Stimulated activated CD8-positive, alpha-beta memory T cell treated with anti-CD3 and anti-CD28 coated beads, Interleukin-12 subunit alpha, Interleukin-12 subunit beta, amount 100 ng/mL, for 1 hour (primary cell): ENCODE measurements at places on chromosomes 6 and 20.

DNA sequence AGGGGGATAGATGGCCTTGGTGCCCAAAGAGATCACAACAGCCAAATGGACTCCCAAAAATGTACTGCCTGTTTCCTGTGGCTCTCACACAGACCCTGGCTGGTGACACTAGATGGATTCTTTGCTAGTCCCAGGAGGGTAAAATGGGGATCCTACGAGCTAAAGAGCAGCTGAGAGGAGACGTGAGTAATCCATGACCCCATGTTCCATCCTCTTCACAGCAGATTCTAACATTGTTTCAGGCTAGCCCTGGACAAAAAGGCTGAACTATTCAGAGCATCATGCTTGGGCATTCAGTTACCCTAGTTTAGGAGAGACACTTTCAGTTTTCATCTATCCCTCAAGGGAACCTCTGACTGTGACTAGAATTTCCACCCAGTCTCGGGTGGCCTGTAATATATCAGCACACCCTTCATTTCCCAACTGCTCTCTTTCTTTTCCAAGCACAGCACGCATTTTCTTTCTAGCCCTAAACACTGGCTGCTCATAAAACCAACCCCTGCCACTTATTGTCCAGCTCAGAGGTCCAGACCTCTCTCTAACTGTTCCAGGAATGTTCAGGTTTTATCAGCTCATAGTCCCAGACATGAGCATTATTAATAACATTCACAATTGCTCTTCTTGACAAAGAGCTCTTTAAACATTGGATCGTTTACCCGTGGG is 48.5 kb downstream of the SLC22A1 start:
- no peak for DNase-seq

- DNase-seq: no peak
Measured at GRCh38 chr6:149851461-149852110, 12.6 kb downstream of the LRP11 start.

DNA sequence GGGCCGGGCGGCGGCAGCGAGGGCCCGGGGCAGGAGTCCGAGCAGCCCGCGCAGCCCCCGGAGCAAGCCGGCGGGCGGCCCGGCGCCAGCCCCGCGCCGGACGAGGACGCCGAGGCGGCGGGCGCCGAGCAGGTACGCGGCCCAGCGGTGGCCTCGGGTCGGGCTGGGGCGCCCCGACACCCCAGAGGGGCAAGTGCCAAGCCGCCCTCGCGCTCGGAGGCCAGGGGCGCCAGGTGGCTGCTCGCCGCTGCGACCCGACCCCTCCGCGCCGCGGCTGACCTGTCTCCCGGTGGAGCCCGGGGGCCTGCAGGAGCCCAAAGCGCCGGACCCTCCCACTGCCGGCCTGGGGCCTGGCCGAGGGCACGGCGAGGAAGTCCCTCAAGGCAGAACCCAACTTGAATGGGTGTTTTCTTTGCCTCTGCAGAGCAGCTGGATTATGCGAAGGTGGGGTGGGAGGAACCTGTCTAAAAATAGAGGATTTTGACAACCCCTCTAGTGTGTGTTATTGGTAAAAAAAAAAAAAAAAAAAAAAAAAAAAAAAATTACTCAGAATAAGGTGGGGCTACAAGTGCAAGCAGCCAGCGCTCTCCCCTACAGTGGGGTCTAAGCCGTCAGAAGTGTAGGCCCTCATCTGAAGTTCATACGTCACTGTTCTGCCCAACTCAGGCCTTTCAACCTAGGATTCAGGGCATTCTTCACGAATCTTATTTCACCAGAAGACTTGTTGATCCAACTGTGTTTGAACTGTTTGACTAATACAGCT is 609 bp downstream of the OGFRL1 start:
- no peak for DNase-seq

GRCh38 chr6:38571721-38572120 is 68.0 kb downstream of the BTBD9 start:
- DNase-seq: no peak

DNA sequence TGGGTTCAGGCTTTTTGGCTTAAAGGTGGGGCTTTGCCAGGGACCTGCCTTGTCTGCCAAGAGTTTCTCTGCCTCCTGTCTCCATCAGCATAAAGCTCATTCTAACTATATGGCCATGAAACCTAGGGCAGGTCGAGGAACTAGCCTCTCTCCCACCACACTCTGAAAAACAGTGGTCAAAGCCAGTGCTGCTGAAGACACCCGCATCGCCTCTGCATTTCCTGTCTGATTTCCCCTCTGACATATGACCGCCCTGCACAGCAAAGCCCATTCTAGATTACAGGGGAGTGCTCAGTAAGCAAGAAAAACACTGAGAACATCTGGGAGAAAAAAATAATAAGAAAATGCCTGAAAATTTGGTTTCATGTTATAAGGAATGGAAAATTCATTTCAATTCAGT is 573.6 kb downstream of the PRKN start:
- DNase-seq: no peak

- DNase-seq: no peak
Measured at GRCh38 chr6:149080511-149080910, 237.0 kb upstream of the TAB2 start.

GRCh38 chr6:41780551-41781365 is at the start of gene PRICKLE4:
Gene PRICKLE4, plus strand, starts transcription at chr6:41780782. Its CDS starts 2,692 bp downstream, at chr6:41783474.
- no peak for DNase-seq

- no peak for DNase-seq
Measured at GRCh38 chr6:121691126-121691551, 255.7 kb downstream of the GJA1 start.

GRCh38 chr20:19996917-19997316 is 20.2 kb upstream of the NAA20 start:
- DNase-seq: no peak

- DNase-seq: no peak
Measured at GRCh38 chr6:139904158-139904533, 529.7 kb upstream of the CITED2 start.

- peak; percentile 30 for DNase-seq
Measured at GRCh38 chr6:158047127-158047518, 65.5 kb downstream of the SYNJ2 start.

DNA sequence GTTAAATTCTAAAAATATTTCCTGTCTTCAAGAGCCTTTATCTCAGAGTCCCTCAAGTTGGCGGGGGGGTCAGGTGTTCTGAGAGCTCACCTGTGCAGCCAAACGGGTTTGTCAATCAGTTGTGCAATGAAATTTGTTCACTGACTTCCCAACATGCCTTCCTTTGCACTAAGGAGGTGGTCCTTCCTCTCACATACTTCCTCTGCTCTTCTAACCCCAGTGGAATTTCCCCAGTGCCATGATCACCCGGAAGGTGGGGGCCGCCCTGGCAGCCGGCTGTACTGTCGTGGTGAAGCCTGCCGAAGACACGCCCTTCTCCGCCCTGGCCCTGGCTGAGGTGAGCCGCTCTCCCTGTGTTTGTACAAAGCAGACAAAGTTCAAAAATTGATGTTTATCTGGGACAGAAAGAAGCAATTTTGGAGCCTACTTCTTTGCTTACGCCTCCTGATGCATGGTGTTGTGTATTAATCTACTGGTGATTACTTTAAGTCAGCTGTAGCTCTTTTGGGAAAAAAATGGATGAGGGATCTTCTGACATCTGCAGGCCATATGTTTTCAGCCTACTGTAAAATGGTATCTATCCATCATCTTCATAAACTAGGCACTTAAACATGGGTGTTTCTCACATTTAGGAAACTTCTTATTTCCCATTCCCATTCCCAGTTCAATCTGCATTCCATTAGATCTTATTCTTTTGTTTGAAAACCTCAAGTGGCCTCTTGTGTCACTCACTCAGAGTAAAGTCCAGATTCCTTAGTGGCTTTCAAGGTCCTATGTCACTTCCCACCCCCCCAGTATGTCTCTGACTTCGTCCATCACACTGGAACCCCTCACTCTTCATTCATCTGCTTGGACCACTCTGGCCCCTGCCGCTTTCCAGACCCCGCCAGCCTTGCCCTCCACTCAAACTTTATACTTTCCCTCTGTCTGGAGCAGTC is 10.1 kb downstream of the ALDH5A1 start:
- DNase-seq: no peak

- no peak for DNase-seq
Measured at GRCh38 chr6:105838171-105838570, 248.0 kb upstream of the PRDM1 start.
